ENCODE measurements at places on chromosomes 7 and 10. TPM values are rescaled to one million over a fixed set of nuclear protein-coding genes. Genes with fewer than 3 reads are reported as not detected.

EPO gene
- total RNA-seq: not detected

TSPAN13 gene
- 16.4 TPM for total RNA-seq

DKK1 gene
- total RNA-seq: 538 TPM

THNSL1 gene
- 3.6 TPM for total RNA-seq

TCF7L2 gene
- 20.8 TPM for total RNA-seq

TMEM270 gene
- 0.22 TPM for total RNA-seq

ZNF800 gene
- 10.2 TPM for total RNA-seq

SLC29A3 gene
- total RNA-seq: 21.6 TPM

HOGA1 gene
- total RNA-seq: 1.8 TPM

GCK gene
- total RNA-seq: not detected

FAM13C gene
- total RNA-seq: 0.08 TPM

OR2A12 gene
- not detected for total RNA-seq

ABCB1 gene
- total RNA-seq: not detected

NUTM2A gene
- 0.08 TPM for total RNA-seq

LRRC61 gene
- not detected for total RNA-seq

AIMP2 gene
- total RNA-seq: 91.5 TPM

AKR1C1 gene
- 547 TPM for total RNA-seq

CFAP70 gene
- total RNA-seq: 0.07 TPM

WNT8B gene
- not detected for total RNA-seq

PDE6C gene
- not detected for total RNA-seq

AOAH gene
- not detected for total RNA-seq

FGL2 gene
- not detected for total RNA-seq

PDSS1 gene
- 14.8 TPM for total RNA-seq

LIPK gene
- not detected for total RNA-seq

IL15RA gene
- 2.7 TPM for total RNA-seq

EGFR gene
- 120 TPM for total RNA-seq

SLC18A3 gene
- not detected for total RNA-seq

ELN gene
- not detected for total RNA-seq

NUDT13 gene
- 2.2 TPM for total RNA-seq

HOXA5 gene
- 5.8 TPM for total RNA-seq

CDC14C gene
- total RNA-seq: not detected

SPDYE2B gene
- not detected for total RNA-seq

OR2A25 gene
- not detected for total RNA-seq

GIMAP5 gene
- 0.08 TPM for total RNA-seq

PYROXD2 gene
- 4.8 TPM for total RNA-seq

SFTPA1 gene
- not detected for total RNA-seq

DNAJC12 gene
- total RNA-seq: 54.4 TPM

MSRB2 gene
- 18.5 TPM for total RNA-seq

PBLD gene
- 2.7 TPM for total RNA-seq

PGAM2 gene
- not detected for total RNA-seq

TMEM229A gene
- not detected for total RNA-seq

MRPS16 gene
- 186 TPM for total RNA-seq

CPVL gene
- total RNA-seq: 0.29 TPM

MYOF gene
- 222 TPM for total RNA-seq

VENTX gene
- total RNA-seq: not detected

STEAP2 gene
- total RNA-seq: 4.2 TPM

MICALL2 gene
- total RNA-seq: 14.8 TPM

BMPR1A gene
- total RNA-seq: 18.3 TPM

PARD3 gene
- 66.8 TPM for total RNA-seq

MRM2 gene
- 47.4 TPM for total RNA-seq

All from A549 treated with Mapracorat at 1 μM for 4 hours (cell line).